GM12878 (cell line): ENCODE measurements at places on chromosomes 5 and 9. TPM values are rescaled to one million over a fixed set of nuclear protein-coding genes. Genes with fewer than 3 reads are reported as not detected.

DNA sequence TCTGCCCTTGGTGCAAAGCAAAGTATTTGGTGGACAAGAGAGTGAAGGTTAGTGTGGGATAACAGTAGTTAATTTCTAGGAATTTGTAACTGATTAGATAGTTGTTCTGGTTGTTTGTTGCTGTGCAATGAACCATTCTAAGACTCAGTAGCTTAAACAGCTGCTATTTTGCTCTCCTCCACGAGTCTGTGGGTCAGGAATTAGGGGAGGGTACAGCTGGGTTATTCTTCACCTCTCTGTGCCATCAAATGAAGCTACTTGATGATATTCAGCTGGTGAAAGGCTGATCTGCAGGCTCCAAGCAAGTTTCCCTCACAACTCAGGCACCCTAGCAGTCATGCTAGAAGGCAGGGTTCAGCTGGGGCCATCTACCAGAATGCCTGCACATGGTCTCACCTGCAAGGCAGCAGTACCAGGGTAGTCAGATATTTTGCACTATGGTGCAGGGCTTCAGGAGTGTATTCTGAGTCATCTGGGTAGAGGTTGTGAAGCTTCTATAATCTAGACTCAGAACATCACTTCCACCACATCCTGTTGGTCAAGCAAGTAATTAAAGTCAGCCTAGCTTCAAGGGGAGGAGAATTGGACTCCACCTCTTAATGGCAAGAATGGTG lies 159.5 kb upstream of the SLC28A3 start:
- no peaks in the 10 kb centered on the region for H3K36me3 ChIP-seq
- H3K27me3 ChIP-seq = 0 out of 2 replicates have a peak, but pooled peaks cover 3% of the 10 kb centered on the region
- H3K4me1 ChIP-seq = no peaks in the 10 kb centered on the region
- H3K4me3 ChIP-seq = no peak overlapping the region
- no peak overlapping the region for H3K27ac ChIP-seq

GRCh38 chr5:58501778-58502417 lies 10.7 kb downstream of the GAPT start:
- H3K36me3 ChIP-seq = no peaks in the 10 kb centered on the region
- H3K4me3 ChIP-seq = no peak overlapping the region
- H3K27me3 ChIP-seq = no peaks in the 10 kb centered on the region; the same call in 1 of the 2 replicates
- peaks cover 5% of the 10 kb centered on the region for H3K4me1 ChIP-seq
- DNase-seq = no peak

GRCh38 chr9:129714511-129715061 lies 38.3 kb downstream of the PTGES start:
- H3K36me3 ChIP-seq = no peaks in the 10 kb centered on the region
- H3K27ac ChIP-seq = no peak overlapping the region
- no peaks in the 10 kb centered on the region; the same call in none of the 2 replicates for H3K27me3 ChIP-seq
- no peak for DNase-seq

DNA sequence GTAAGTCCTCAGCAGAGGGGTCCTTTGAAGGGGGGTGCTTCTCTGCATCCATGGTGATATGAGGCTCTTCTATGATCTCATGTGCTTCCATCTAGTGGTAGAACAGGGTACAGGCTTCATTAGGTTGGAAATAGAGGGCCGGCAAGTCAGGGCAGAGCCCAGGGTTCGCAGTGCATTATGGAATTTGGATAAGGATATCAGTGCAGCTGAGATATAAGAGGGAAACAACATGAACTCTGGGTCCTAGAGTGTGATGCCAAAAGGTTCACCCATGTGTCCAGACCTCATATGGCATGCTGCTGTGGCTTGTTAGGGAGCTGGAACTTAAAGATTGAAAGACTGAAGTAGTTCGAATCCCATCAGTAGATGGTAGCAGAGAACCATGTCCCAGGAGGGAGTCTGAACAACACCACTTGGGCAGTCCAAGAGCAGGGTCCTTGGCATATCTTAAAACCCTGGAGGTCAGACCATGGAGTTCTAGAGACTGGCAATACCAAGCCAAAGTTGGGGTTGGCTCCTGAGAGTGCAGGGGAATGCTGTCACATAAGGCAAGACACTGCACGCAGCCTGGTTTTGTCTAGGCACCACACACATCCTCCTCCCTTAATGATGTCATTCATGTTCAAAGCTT lies 2.3 kb downstream of the FAM221B start:
- DNase-seq = peak; percentile 69
- no peak overlapping the region for H3K27ac ChIP-seq
- H3K4me3 ChIP-seq = no peak overlapping the region
- H3K36me3 ChIP-seq = no peaks in the 10 kb centered on the region
- H3K27me3 ChIP-seq = no peaks in the 10 kb centered on the region

DNA sequence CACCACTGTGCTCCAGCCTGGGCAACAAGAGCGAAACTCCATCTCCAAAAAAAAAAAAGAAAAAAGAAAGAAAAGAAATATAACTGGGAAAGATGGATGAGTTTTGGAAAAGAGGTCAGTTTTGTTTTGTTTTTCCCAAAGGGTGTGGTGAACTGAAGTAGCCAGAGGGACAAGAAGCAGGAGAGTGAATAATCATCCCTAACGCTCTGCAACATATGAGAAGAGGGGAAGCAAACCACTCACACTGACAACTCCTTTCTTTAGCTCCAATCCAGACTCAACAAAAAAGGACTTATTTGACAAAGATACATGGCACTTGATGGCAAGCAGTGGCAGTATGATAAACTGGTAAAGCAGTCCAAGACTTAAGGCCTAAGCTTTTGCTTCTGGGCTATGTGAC lies 176.1 kb upstream of the HMHB1 start:
- peaks cover 8% of the 10 kb centered on the region; the same call in 1 of the 2 replicates for H3K4me1 ChIP-seq
- no peak overlapping the region for H3K4me3 ChIP-seq
- no peak overlapping the region for H3K27ac ChIP-seq
- H3K27me3 ChIP-seq = no peaks in the 10 kb centered on the region
- H3K36me3 ChIP-seq = no peaks in the 10 kb centered on the region
- no peak for DNase-seq

DNA sequence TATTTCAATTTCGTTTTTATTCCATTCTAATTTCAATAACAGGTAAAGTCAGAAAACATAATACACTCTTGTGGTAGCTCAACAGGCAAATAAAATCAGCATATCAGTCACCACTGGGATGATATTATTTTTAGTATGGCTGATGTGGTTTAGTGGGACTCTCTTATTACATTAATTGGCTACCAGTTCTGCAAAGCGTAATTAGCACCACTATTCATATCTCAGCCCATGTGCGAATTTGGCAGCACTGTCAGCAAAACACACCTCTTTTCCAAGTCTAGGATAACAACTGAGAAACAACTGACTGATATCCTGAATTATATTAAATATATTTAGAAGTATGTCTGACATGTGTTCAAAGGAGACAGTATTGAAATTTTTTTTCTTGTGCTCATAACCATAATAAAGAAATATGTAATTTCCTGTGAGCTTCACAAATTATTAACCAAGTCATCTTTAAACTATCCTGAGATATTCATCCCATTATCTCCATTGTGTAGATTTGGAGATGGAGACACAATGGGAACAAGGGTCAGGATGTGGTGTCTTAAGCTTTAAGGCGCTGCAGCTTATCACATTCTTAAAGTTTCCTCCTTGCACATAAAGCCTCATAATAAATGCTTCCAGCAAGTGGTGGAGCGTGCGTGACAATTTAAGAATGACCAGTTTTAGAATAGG lies 212.4 kb downstream of the TLE1 start:
- no peaks in the 10 kb centered on the region for H3K4me1 ChIP-seq
- DNase-seq = no peak
- H3K36me3 ChIP-seq = no peaks in the 10 kb centered on the region
- no peak overlapping the region for H3K27ac ChIP-seq

DNA sequence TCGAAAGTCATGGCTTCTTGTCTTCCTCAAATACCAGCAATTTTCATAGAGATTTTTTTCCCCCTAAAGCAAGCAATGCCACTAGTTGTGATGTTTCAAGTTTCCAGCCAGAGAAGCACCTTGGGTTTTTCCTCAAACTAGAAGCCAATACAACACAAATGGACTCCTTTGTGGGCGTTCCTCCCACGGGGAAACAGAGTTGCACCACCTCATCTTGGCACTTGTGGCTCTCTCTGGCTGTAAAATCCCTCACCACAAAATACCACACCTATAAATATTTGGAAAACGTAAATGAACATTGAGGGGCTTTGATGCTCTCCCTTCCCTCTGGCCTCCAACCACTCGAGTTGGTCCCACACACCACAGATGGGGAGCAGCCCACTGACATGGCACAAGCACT lies 67.2 kb upstream of the PCA3 start:
- H3K36me3 ChIP-seq = no peaks in the 10 kb centered on the region
- no peak for DNase-seq
- H3K27ac ChIP-seq = no peak overlapping the region
- no peak overlapping the region for H3K4me3 ChIP-seq

DNA sequence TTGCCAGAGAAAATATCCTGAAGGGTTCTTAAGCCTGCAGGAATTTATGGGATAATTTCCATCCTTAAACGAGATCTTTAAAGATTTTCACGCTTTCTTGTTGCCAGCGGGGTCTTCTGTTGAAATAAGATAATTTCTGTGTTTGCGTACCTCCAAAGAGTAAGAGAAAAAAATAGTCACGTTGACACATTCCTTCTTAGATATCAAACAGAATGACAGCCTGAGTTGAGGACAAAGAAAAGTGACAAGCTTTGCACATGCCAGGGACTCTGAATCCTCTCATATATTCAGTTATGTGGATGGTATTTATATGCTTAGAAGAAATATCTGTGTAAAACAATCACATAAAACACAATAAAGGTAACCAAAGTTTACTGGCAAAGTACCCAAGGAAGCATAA lies 21.6 kb upstream of the PAM start:
- no peak overlapping the region for H3K4me3 ChIP-seq
- no peaks in the 10 kb centered on the region for H3K4me1 ChIP-seq
- DNase-seq = no peak
- no peak overlapping the region for H3K27ac ChIP-seq
- H3K36me3 ChIP-seq = no peaks in the 10 kb centered on the region

GRCh38 chr5:135566422-135567400 lies 12.1 kb downstream of the CXCL14 start:
- H3K4me1 ChIP-seq = no peaks in the 10 kb centered on the region; the same call in 1 of the 2 replicates
- H3K36me3 ChIP-seq = no peaks in the 10 kb centered on the region
- DNase-seq = no peak
- no peaks in the 10 kb centered on the region; the same call in 1 of the 2 replicates for H3K27me3 ChIP-seq
- no peak overlapping the region for H3K27ac ChIP-seq
- H3K4me3 ChIP-seq = no peak overlapping the region

DNA sequence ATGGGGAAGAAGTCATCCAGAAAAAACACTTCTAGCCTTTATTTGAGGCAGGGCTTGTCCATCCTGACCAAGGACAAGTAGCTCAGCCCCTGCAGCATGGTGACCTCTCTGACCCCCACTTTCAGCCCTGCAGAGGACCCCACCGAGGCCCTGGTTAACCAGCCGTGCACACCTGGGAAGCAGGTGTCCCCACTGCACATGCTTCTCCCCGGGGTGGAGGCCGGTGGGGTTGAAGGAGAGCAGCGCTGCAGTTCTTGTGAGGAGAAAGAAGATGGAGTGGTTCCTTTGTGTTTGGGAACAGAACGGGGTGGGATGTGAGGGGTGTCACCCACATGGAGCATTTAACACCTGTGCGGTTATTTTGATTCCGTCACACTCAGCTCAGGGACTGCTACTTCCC lies 21.1 kb upstream of the ZBTB34 start:
- peak overlapping the region; percentile 91 for H3K27ac ChIP-seq
- H3K27me3 ChIP-seq = no peaks in the 10 kb centered on the region
- DNase-seq = no peak
- H3K4me3 ChIP-seq = no peak overlapping the region
- H3K4me1 ChIP-seq = peaks cover 61% of the 10 kb centered on the region

DNA sequence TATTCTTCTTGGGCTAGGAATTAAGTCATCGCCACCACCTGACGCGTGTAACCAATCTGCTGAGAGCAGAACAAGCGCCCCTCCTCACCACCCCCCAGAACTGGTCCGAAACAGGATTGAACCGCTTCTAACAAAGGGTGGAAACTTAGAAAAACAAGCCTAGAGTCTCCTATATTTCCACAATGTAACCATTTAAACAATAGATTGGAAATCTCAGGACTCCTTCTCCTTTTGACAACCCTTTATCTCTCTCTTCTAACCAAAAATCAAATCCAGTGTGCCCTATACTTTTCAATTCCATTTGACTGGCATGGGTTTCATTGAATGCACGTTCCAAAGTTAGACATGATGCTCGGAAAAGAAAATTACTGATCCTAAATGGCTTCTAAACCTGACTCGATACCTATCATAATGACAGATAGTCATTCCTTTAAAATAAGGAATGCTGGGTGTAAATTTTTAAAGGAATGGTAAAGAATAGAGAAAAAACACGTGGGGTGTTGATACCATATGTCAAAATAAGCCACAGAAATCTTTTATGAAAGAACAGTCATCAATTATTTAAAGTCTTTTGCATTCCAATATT lies 1.2 kb downstream of the ARRDC3 start:
- no peaks in the 10 kb centered on the region for H3K27me3 ChIP-seq
- H3K4me3 ChIP-seq = peak overlapping the region; percentile 95
- DNase-seq = peak; percentile 41
- peak overlapping the region; percentile 100 for H3K27ac ChIP-seq

- peaks cover 3% of the 10 kb centered on the region; the same call in 1 of the 2 replicates for H3K27me3 ChIP-seq
- no peak for DNase-seq
- H3K4me1 ChIP-seq = peaks cover 14% of the 10 kb centered on the region
- no peak overlapping the region for H3K4me3 ChIP-seq
- H3K27ac ChIP-seq = no peak overlapping the region
Observed at GRCh38 chr5:170341545-170341944, 44.0 kb upstream of the LCP2 start.

- DNase-seq = no peak
- no peaks in the 10 kb centered on the region for H3K4me1 ChIP-seq
- H3K27ac ChIP-seq = no peak overlapping the region
Observed at GRCh38 chr5:51988634-51989033, 605.4 kb downstream of the ISL1 start.

GRCh38 chr9:1454616-1455347 lies 404.6 kb downstream of the DMRT2 start:
- no peak overlapping the region for H3K27ac ChIP-seq
- no peaks in the 10 kb centered on the region for H3K36me3 ChIP-seq
- H3K27me3 ChIP-seq = peaks cover 2% of the 10 kb centered on the region

GRCh38 chr5:58938563-58939424 lies 355.9 kb downstream of the RAB3C start:
- DNase-seq = no peak
- H3K4me3 ChIP-seq = no peak overlapping the region
- H3K27me3 ChIP-seq = no peaks in the 10 kb centered on the region
- H3K27ac ChIP-seq = no peak overlapping the region

- DNase-seq = no peak
- peaks cover 14% of the 10 kb centered on the region for H3K4me1 ChIP-seq
- H3K27me3 ChIP-seq = no peaks in the 10 kb centered on the region
- H3K36me3 ChIP-seq = no peaks in the 10 kb centered on the region
Observed at GRCh38 chr5:172854451-172854871, 20.4 kb downstream of the ERGIC1 start.

- DNase-seq = no peak
- no peak overlapping the region for H3K27ac ChIP-seq
- no peak overlapping the region for H3K4me3 ChIP-seq
- no peaks in the 10 kb centered on the region for H3K36me3 ChIP-seq
Observed at GRCh38 chr9:110278080-110278707, 21.9 kb upstream of the TXN start.

The STARD4 gene
- 67.8 and 75.7 TPM in 2 replicates for total RNA-seq

The NXNL2 gene
- not detected in 2 replicates for total RNA-seq

The CARTPT gene
- not detected in 2 replicates for total RNA-seq

The KCNMB1 gene
- total RNA-seq = 3.5 and 3.8 TPM in 2 replicates

The PCDH12 gene
- 0.03 TPM in 1 of 2 replicates, not detected in the other for total RNA-seq

The ADGRD2 gene
- total RNA-seq = not detected in 2 replicates

The DNLZ gene
- total RNA-seq = 23.5 and 26.1 TPM in 2 replicates

The PCDHB9 gene
- 0.18 TPM in 1 of 2 replicates, not detected in the other for total RNA-seq

The EGFLAM gene
- not detected in 2 replicates for total RNA-seq

The PSD2 gene
- not detected in 2 replicates for total RNA-seq
